Spleen (tissue), 13 donors: ENCODE measurements at places on chromosomes 4 and X.

DNA sequence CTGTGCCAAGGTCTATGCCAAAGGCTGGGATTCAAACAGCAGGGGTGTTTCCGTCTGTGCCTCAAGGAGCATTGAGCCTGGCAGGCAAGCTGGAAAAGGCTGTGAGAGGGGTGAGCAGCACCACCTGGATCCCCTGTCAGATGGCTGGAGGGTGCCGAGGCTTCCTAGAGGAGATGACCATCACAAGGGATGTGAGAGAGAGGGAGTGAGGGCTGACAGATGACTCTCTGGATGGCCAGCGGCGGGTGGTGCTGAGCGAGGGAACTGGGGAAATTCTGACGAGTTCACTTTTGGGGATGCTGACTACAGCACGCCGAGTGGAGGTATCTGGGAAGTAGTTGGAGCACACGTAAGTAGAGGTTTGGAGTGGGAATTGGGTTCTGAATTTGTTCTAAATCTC, 22.6 kb upstream of the CYP4V2 start:
- H3K36me3 ChIP-seq, result no peaks in the 10 kb centered on the region
- no peak for DNase-seq
- no peak overlapping the region for H3K4me3 ChIP-seq
- H3K27me3 ChIP-seq, result no peaks in the 10 kb centered on the region
- H3K27ac ChIP-seq, result no peak overlapping the region

DNA sequence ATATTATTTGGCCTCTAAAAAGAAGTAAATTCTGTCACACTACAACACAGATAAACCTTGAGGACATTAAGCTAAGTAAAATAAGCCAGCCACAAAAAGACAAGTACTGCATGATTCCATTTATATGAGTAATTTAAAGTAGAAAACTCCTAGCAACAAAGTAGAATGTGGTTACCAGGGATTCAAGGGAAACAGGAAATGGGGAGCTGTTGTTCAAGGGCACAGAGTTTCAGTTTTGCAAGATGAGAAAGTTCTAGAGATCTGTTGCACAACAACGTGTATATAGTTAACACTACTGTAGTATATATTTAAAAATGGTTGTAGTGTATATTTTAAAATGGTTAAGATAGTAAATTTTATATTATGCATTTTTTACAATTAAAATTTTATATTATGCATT, 25.4 kb downstream of the SEC31A start:
- no peak for DNase-seq
- peaks cover 12% of the 10 kb centered on the region for H3K4me1 ChIP-seq
- no peak overlapping the region for H3K4me3 ChIP-seq
- H3K27ac ChIP-seq, result peak overlapping the region; percentile 72
- no peaks in the 10 kb centered on the region for H3K27me3 ChIP-seq
- H3K36me3 ChIP-seq, result peaks cover 100% of the 10 kb centered on the region

DNA sequence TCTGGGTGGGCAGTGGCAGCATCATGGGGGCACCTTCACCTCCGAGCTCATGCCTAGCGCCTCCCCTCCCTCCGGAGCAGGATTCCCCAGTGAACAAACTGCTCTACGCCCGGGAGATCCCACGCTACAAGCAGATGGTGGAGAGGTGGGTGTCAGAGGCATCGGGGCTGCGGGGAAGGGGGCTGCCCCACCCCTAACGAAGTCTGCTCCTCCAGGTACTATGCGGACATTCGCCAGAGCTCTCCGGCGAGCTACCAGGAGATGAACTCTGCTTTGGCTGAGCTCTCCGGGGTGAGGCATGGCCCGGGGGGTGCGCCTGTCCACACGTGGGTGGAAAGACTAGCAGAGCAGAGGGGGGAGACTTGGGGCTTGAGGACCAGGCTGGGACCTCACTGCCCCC, 2.7 kb upstream of the SRPK3 start:
- H3K4me1 ChIP-seq, result no peaks in the 10 kb centered on the region
- H3K4me3 ChIP-seq, result no peak overlapping the region
- peaks cover 24% of the 10 kb centered on the region for H3K27me3 ChIP-seq
- no peaks in the 10 kb centered on the region for H3K36me3 ChIP-seq

GRCh38 chr4:124713185-124713592, 657 bp upstream of the ANKRD50 start:
- H3K27ac ChIP-seq, result peak overlapping the region; percentile 88
- H3K36me3 ChIP-seq, result no peaks in the 10 kb centered on the region
- peak; percentile 81 for DNase-seq

GRCh38 chrX:110167952-110168451, 149.9 kb downstream of the AMMECR1 start:
- peak; percentile 85 for DNase-seq
- no peaks in the 10 kb centered on the region for H3K27me3 ChIP-seq
- no peak overlapping the region for H3K4me3 ChIP-seq
- no peaks in the 10 kb centered on the region for H3K36me3 ChIP-seq
- H3K27ac ChIP-seq, result no peak overlapping the region

- H3K36me3 ChIP-seq, result no peaks in the 10 kb centered on the region
- H3K27ac ChIP-seq, result no peak overlapping the region
- no peak for DNase-seq
- no peaks in the 10 kb centered on the region for H3K27me3 ChIP-seq
Observed at GRCh38 chrX:45295259-45295986, 94.7 kb upstream of the DIPK2B start.

DNA sequence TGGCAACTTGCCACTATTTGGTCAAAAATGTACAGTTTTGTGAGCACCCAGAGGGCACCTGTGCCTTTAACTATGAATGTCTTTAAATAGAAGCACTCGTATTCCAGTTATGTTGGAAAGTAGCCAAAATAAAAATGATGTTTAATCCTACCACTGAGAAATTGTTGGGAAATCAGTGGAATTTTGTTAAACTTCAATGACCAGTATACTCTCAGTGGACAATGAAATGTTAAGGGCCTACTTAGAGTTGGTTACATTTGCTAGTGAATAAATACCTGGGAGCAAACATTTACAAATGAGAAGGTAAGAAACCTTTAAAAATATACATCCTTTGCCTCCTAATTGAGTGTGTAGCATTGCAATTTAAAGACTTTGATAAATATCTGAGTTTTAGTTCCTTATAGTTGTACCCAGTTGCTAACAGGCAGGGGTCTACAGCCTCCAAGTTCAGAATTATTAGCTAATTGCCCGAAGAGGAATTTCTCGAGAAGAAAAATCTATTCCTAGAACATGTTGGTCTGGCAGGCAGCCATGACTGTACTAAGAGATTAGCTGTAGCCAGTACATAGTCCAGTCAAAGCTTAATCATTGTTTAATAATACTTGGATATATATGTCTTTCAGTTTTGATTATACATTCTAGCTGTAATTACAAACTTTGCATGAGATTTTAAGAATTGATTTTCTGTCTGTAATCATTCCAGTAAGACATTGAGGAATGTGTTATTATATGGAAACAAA, 93.2 kb downstream of the IL1RAPL2 start:
- DNase-seq, result no peak
- no peak overlapping the region for H3K4me3 ChIP-seq
- no peaks in the 10 kb centered on the region for H3K4me1 ChIP-seq
- no peak overlapping the region for H3K27ac ChIP-seq
- no peaks in the 10 kb centered on the region for H3K36me3 ChIP-seq
- no peaks in the 10 kb centered on the region for H3K27me3 ChIP-seq

- no peak overlapping the region for H3K4me3 ChIP-seq
- H3K4me1 ChIP-seq, result no peaks in the 10 kb centered on the region
Observed at GRCh38 chr4:46937493-46937892, 28.4 kb upstream of the COX7B2 start.

GRCh38 chrX:74291577-74291963, 12.4 kb upstream of the ZCCHC13 start:
- peak overlapping the region; percentile 81 for H3K27ac ChIP-seq
- H3K4me1 ChIP-seq, result no peaks in the 10 kb centered on the region
- H3K27me3 ChIP-seq, result no peaks in the 10 kb centered on the region
- DNase-seq, result no peak

DNA sequence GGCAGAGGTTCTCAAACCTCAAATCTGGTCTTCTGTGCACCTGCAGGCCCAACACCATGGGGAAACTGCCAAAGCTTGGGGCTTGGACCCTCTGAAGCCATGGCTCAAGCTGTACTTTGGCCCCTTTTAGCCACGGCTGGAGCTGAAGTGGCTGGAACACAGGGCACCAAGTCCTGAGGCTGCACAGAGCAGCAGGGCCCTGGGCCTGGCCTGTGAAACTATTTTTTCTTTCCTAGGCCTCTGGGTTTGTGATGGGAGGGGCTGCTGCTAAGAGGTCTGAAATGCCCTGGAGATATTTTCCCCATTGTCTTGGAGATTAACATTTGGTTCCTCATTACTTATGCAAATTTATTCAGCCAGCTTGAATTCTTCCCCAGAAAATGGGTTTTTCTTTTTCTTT, 18.3 kb upstream of the PI4K2B start:
- no peak overlapping the region for H3K27ac ChIP-seq
- no peak overlapping the region for H3K4me3 ChIP-seq
- DNase-seq, result no peak
- no peaks in the 10 kb centered on the region for H3K4me1 ChIP-seq
- H3K27me3 ChIP-seq, result no peaks in the 10 kb centered on the region

DNA sequence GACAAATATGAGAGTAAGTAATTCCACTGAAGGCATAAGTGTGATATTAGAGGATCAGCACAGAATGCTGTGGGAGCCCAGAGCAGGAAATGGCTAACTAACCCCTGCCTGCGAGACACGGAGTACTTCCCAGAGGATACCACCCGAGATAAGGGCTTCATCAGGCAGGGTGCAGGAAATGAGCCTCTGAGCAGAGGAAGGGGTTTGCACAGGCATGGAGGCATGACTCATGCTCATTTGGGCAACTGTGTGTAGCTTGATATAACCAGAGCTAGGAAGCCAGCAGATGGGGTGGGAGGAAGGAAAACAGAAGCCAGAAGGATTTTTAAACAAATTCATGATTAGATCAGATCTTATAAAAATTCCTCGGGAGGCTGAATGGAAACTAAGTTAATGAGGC, 70.0 kb upstream of the TSPAN5 start:
- peak overlapping the region; percentile 43 for H3K27ac ChIP-seq
- no peak overlapping the region for H3K4me3 ChIP-seq
- peaks cover 3% of the 10 kb centered on the region for H3K4me1 ChIP-seq
- no peak for DNase-seq

- peaks cover 19% of the 10 kb centered on the region for H3K4me1 ChIP-seq
- DNase-seq, result no peak
- no peaks in the 10 kb centered on the region for H3K36me3 ChIP-seq
- H3K27ac ChIP-seq, result no peak overlapping the region
Observed at GRCh38 chr4:143023239-143023918, 161.3 kb upstream of the USP38 start.

- no peaks in the 10 kb centered on the region for H3K36me3 ChIP-seq
- H3K27me3 ChIP-seq, result no peaks in the 10 kb centered on the region
- H3K27ac ChIP-seq, result no peak overlapping the region
Observed at GRCh38 chr4:19151684-19152083, 1100.0 kb upstream of the SLIT2 start.

DNA sequence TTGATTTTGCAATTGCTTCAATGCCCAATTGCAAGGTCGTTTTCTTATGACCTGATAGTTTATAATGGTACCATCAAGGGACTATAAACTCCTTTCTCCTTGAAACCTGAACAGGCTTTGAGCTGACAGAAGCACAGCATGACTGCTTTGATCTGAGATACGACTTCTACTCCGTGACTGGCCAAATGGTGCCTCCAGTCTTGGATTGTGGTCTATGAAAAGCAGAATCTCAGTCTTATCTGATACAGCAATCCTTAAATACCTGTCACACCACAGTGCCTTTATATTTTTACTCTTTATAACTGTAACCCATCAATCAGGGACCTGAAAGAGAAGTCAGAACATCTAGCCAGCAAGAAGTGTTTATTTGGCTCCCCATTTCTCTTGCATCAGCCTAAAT, 93.1 kb downstream of the DOCK11 start:
- H3K4me3 ChIP-seq, result no peak overlapping the region
- H3K27me3 ChIP-seq, result no peaks in the 10 kb centered on the region
- no peaks in the 10 kb centered on the region for H3K4me1 ChIP-seq
- no peak overlapping the region for H3K27ac ChIP-seq
- DNase-seq, result no peak

DNA sequence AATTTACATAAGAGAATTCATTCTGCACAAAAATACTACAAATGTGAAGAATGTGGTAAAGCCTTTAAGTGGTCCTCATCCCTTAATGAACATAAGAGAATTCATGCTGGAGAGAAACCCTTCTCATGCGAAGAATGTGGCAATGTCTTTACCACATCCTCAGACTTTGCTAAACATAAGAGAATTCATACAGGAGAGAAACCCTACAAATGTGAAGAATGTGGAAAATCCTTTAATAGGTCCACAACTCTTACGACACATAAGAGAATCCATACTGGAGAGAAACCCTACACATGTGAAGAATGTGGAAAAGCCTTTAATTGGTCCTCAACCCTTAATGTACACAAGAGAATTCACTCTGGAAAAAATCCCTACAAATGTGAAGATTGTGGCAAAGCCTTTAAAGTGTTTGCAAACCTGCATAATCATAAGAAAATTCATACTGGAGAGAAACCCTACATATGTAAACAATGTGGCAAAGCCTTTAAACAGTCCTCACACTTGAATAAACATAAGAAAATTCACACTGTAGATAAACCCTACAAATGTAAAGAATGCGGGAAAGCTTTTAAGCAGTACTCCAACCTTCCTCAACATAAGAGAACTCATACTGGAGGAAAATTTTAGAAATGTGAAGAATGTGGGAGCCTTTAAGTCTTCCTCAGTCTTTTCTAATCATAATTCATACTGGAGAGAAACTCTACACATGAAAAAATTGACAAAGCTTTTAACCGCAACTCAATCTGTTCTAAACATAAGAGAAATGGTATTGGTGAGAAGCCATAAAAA, 37.4 kb downstream of the ZNF718 start:
- H3K36me3 ChIP-seq, result no peaks in the 10 kb centered on the region
- no peak overlapping the region for H3K27ac ChIP-seq
- no peak for DNase-seq

DNA sequence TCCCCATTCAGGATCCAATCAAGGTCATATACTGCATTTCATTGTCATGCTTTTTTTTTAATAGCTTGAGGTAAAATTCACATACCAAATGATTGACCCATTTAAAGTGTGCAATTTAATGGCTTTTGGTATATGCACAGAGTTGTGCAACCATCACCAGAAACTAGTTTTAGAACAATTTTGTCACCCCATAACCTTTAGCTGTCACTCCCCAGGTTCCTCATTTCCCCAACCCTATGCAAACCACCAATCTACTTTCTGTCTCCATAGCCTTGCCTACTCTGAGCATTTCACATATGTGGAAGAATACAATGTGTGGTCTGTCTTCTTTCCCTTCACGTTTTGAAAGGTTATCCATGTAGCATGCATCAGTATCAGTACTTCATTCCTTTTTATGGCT, 1.4 kb upstream of the SMAD1 start:
- DNase-seq, result no peak
- H3K27me3 ChIP-seq, result peaks cover 8% of the 10 kb centered on the region
- H3K27ac ChIP-seq, result peak overlapping the region; percentile 22

DNA sequence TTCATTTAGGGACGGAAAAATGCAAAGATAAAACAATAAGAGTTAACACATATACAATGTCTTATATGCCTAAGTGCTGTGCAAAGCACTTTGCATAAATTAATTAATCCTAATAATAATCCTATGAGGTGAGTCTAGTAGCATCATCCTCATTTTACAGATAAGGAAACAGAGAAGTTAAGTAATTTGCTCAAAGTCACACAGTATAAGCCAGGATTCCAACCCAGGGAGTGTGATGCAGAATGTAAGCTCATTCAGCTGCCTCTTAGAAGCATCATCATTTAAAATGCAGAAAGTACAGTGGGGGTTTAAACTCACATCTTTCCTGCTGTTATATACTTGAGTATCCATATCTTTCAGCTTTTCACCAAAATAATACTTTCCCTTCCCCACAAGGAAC, 203.7 kb downstream of the LARP7 start:
- H3K27me3 ChIP-seq, result no peaks in the 10 kb centered on the region
- H3K4me1 ChIP-seq, result no peaks in the 10 kb centered on the region
- no peak overlapping the region for H3K27ac ChIP-seq
- H3K4me3 ChIP-seq, result no peak overlapping the region
- H3K36me3 ChIP-seq, result no peaks in the 10 kb centered on the region
